GM12864 (cell line): ENCODE measurements at places on chromosomes 11 and 22.

DNA sequence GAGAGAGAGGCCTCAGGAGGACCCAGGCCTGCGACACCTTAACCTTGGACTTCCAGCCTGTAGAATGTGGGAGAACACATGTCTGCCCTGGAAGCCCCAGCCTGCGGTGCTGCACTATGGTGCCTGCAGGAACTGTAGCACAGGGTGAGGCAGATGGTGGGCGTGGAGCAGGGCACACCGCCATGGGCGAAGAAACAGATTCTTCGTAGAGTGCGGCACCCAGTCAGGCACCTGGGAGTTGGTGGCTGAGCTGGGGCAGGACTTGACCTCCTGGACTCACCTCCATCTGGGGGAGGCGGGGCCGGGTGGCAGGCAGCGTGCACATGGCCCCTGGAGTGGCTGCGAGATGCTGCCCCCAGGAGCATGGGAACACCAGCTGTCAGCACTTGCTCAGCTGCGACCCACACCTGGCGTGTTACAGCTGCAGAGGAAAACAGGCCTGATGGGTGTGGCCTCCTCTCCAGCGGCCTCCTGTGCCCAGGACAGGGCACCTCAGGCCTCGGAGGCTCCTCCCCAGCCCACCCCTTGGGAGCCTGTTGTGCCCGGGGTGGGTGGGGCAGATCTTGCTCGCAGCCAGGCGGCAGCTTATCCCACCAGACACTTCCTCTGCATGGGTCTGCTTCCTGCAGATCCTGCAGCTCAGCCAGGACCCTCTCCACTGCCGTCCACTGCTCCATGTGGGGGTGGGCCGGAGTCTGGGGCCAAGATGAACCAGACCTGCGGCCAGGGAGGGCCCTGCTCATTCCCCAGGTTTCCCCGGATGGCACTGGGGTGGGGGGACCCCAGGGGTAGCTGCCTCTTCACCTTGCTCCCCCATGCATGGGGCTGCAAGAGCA lies 80.4 kb downstream of the MYEOV start:
- DNase-seq, result no peak

GRCh38 chr22:43060183-43060582 lies 29.0 kb downstream of the TTLL1 start:
- DNase-seq, result no peak

DNA sequence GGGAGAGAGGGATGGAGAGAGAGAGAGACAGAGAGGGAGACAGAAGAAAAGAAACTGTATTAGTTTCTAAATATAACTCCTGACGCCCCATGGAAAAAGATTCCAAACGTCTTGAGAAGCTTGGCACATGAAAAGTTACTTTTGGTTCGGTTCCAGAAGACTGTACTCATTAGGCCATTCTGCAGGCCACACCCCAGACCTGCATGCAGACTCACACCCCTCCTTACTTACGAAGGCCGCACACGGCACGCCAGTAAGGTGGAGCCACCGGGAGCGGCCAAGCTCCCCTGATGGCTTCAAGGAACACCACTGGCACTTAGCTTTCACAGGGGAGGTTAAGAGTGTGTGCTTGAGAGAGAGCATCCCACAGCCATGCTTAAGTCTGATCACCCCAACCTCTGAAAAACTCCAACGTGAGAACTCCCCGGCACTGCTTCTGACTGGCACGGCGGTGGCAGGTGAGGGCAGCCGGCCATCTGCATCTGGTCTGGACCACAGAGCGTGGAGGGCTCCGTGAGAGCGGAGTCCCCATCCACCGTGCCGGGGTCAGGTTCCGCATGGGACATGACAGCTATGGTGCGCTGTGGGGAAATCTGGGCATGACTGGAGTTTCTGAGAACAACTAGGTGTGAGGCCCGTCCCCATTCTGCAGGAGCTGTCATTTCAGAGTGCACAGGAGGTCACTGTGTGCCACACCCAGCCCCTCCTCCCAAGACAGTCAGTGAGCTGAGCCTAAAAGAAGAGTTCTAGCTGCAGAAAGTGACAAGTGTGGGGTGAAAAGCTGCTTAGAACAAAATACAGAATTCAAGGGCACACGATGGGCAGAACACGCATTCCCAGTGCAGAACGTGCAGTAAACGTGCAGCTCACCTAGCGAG lies 62.4 kb downstream of the MYH9 start:
- no peak for DNase-seq

DNA sequence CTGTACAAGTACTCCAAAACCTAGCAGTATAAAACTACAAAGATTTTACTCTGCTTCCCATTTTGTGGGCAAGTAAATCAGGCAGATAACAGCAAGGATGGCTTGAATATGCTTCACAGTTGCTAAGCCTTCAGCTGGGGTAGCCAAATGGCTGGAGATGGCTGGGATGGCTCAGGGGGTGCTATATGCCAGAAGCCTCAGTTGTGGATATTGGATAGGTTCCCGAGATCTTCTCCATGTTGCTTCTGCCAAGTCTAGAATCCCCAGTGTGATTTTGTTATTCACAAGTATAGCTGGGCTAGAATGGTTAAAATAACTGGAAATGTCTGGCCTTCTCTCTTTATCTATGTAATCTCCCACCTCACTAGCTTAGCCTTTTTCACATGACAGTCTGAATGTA lies 472.3 kb upstream of the ARHGAP42 start:
- DNase-seq, result no peak

DNA sequence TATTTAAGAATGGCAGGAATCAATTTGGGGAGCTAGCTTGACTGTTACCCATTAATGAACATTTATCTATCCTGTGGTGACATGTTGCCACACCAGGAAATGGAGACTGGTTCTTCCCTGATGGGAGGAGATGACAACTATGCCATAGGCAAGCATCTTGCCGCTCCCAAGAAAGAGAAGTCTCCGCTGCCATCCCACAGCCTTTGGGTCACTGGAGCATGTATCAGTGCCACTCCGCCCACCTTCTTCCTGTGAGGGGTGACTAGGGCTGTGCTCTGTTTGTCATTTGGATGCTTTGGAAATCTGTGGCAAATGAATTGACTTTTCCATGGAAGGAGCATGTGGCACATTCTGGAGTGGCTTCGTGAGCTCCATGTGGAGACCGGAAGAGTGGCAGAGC lies 6.5 kb downstream of the STIP1 start:
- no peak for DNase-seq

- DNase-seq, result no peak
These were observed 24.5 kb upstream of the SESN3 start for GRCh38 chr11:95255251-95256145.

GRCh38 chr11:102426570-102426969 lies 26.0 kb downstream of the TMEM123 start:
- DNase-seq, result no peak

GRCh38 chr22:49334976-49335375 lies 492.7 kb downstream of the BRD1 start:
- DNase-seq, result no peak

DNA sequence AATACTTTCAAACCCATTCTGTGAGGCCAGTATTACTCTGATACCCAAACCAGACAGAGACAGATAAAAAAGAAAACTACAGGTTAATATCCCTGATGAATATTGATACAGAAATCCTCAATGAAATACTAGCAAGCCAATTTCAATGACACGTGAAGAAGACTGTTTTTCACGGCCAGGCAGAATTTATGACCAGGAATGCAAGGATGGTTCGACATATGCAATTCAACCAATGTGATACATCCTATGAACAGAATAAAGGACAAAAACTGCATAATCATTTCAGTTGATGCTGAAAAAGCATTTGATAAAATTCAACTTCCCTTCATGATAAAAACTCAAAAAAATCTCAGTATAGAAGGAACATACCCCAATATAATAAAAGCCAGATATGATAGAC lies 44.5 kb downstream of the SLC22A24 start:
- no peak for DNase-seq

- no peak for DNase-seq
These were observed 97.9 kb downstream of the PDHX start for GRCh38 chr11:35014346-35014745.

GRCh38 chr11:75097173-75097557 lies 489 bp upstream of the OR2AT4 start:
- no peak for DNase-seq

- DNase-seq, result no peak
These were observed 16.8 kb upstream of the CUL5 start for GRCh38 chr11:107991868-107992414.

- peak; percentile 78 for DNase-seq
These were observed 1.9 kb downstream of the SYVN1 start for GRCh38 chr11:65132238-65132987.

DNA sequence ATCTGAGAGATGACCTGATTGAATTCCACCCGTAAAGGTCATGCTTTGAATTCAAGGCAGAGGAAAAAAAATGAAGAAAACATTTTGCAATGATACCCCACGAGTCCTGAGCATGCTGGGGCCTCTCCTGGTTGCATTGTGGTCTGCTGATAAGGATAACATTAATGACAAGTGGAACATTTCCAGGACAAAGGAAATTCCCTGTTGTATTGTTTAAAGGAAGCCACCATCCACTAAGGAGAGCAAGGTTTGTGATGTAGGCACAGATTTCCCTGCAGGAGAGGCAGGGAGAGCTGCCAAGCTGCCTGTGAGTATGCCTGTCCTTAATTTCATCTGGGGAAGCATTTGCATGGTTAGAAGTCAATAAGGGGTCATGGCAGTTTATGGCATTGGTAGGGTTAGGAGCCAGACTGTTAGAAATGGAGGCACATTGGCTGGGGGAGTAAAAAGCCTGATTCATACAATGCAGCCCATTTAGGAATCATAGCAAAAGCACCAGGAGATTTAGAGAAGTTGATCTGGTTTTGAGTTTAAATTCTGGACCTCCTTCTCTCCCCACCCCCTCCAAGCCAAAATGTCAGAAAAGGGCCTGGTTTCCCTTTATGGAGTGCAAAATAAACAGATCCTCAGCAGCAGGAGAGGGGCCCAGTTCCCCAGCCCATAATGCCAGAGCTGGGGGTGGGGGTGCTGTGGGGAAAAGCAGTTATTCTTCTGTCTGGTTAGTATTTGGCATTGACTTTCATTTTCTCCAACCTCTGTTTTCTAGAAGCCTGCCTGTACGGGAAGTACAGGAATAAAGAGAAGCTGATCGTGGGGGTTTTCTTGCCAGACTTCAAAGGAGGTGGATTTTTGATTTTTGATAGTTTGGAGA lies 22.1 kb downstream of the FLI1 start:
- DNase-seq, result no peak

GRCh38 chr11:35274909-35275785 lies 136.2 kb downstream of the CD44 start:
- no peak for DNase-seq

DNA sequence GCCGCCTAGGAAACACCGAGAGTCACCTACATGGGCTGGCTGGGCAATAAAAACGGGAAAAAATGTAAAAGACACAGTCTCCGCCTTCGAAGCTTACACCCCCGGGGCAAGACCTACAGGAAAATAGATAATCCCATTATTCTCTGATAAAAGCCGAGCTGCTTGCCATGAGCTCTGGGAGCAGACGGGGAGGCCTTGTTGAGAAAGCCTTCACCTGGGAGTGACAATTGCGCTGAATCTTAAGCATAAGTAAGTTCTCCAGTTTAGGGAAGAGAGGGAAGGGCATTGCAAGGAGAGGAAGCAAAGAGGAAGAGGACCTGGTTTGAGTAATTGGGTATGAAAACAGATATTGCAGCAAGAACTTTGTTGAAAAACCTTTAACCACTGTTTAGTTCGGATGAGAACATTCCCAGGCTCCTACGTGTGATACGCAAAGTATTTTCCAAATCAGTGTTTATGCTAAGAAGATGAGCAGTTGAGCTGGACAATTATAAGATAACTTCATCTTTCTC lies 813 bp upstream of the BTBD10 start:
- DNase-seq, result no peak

DNA sequence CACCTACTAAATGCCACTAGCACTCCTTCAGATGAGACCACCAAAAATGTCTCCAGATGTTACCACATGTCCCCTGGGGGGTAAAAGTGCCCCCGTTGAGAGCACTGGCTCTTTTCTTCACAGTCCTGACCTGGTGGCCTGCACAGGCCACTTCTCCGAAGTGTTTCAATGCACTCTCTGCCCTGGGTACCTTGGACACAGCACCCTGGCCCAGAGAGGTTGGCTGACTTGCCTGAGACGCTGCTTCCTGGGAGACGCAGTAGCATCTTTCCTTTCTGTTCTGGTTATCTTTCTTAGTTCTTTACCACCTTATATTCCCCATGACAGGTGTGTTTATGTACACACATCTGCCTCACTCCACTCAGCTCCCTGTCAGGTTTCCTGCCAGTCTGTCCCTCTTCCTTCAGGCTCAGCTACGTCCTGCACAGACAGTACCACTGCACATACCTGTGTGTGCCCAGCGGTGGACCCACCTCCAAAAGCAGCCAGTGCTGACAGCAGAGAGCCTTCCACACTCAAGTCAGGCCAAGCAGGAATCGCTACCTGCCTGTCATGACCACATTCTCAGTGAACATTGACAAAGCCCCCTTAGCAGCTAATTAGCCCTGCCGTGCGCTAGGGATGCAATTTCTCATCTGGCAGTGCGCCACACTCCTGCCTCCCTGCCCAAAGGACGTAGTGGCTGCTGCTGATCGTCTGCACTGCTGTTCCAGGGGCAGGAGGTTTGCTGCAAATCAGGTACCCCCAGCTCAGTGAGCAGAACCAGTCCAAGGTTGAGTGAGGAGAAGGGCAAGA lies 39.0 kb downstream of the FAM83F start:
- no peak for DNase-seq

DNA sequence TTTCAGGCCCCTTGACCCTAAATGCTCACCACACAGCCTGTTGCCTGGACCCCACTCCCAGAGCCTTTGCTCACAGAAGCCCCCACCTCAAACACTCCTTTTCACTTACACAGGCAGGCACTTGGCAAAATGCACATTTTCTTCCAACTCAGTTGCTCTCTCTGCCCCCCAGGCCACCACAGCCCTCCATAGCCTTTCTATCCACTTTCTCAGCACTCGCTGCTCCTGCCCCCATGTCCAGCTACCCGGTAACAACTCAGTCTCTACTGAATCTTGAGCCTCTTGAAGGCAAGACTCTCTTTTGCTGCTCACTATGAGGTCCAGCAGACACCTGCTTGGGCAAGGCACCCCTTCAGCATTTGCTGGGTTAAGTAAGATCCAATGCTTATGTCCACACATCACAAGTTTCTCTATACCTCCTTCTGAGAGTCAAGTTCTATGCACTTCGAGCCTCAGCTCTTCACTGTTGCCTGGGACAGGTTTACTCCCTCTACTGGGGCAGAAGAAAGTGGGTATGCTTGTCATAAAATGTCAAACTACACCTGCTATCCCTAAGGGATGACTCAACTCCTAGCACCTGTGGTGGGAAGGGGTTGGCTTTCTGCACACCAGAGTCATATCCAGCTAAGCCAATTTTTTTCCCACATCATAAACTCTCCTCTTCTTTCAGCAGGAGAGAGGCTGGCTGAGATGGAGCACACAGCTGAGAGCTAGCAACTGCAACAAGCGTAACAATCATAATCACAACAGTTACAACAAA lies 36.9 kb downstream of the MORC2 start:
- no peak for DNase-seq

- no peak for DNase-seq
These were observed 822 bp downstream of the MARK2 start for GRCh38 chr11:63839508-63840355.

GRCh38 chr11:97229936-97230335 lies 840.1 kb downstream of the JRKL start:
- DNase-seq, result no peak
